ENCODE measurements at places on chromosomes 11 and 22. TPM values are rescaled to one million over a fixed set of nuclear protein-coding genes. Genes with fewer than 3 reads are reported as not detected.

Gene PTPN5
- total RNA-seq = not detected

Gene HBB
- not detected for total RNA-seq

Gene CCDC134
- 2.7 TPM for total RNA-seq

Gene HOATZ
- not detected for total RNA-seq

Gene ENTHD1
- total RNA-seq = not detected

Gene HBG1
- total RNA-seq = not detected

Gene PSMA1
- total RNA-seq = 143 TPM

Gene DNHD1
- total RNA-seq = 2.8 TPM

Gene EXPH5
- 0.03 TPM for total RNA-seq

Gene MYO7A
- total RNA-seq = 1.1 TPM

Gene OR52N4
- not detected for total RNA-seq

Gene SF3A1
- total RNA-seq = 68.9 TPM

Gene JHY
- total RNA-seq = 3.5 TPM

Gene TMEM121B
- 0.14 TPM for total RNA-seq

Gene KRTAP5-7
- total RNA-seq = not detected

Gene TSGA10IP
- not detected for total RNA-seq

Gene GVQW3
- total RNA-seq = 0.43 TPM

Gene MMP8
- not detected for total RNA-seq

Gene E2F8
- 6.1 TPM for total RNA-seq

Gene C22orf15
- total RNA-seq = not detected

Gene TREH
- total RNA-seq = not detected

Gene USP2
- 0.30 TPM for total RNA-seq

Gene RFPL1
- not detected for total RNA-seq

Gene OR6A2
- total RNA-seq = not detected

Gene SMIM38
- total RNA-seq = not detected

Gene RASGRP2
- total RNA-seq = 0.82 TPM

Gene CASP4
- 7.1 TPM for total RNA-seq

Gene OTUB1
- total RNA-seq = 106 TPM

Gene BEST1
- 0.91 TPM for total RNA-seq

Gene HTR3A
- total RNA-seq = not detected

Gene OR51D1
- total RNA-seq = not detected

Gene TMEM86A
- total RNA-seq = 0.29 TPM

Gene PDGFB
- 2.8 TPM for total RNA-seq

Gene OR51E2
- total RNA-seq = not detected

Gene EIF3F
- total RNA-seq = 343 TPM

Data from A549 treated with RU486 at 1 μM for 4 hours (cell line).